ENCODE measurements at places on chromosomes 11 and 22.

GRCh38 chr11:6203327-6203726 lies 2.0 kb upstream of the C11orf42 start:
- no peak for ATAC-seq

DNA sequence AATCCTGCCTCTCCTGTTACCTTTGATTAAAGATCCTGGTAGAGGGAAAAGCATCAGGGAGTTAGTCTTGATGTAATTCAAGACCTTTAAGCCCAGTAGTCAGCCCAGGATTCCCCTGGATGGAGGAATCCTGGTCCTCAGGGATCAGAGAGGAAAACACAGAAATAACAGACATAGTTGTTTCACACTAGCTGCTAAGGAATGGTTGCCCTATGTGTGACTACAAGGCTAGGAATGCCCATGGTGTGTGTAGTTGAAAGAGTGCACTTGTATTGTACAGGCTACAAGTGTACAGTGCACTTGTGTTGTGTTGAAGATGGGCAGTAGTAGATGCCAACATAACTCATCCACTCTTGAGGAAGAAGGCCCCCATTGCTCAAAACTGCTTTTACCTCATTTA lies 226.8 kb downstream of the AASDHPPT start:
- no peak for ATAC-seq

DNA sequence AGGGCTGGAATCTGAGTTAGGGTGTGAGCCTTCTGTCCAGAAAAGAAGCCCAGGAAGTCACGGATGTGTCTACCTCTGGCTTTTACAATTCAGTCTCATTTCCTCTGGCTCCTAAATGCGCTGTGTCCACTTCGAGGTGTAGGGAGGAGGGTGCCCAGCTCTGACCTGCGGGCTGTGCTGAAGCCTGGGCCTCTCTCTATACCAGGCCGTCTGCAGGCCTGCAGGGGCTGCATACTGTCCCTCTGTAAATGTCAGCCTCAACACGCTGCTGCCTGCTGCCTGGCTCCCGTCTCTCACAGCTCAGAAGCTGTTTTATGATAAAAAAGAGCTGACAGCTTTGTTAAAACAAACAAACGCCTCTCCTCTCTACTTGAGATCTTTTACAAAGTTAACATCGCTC lies 14.5 kb downstream of the ARVCF start:
- no peak for ATAC-seq

- ATAC-seq, result no peak
Measured at GRCh38 chr22:45096256-45096907, 67.3 kb upstream of the NUP50 start.

DNA sequence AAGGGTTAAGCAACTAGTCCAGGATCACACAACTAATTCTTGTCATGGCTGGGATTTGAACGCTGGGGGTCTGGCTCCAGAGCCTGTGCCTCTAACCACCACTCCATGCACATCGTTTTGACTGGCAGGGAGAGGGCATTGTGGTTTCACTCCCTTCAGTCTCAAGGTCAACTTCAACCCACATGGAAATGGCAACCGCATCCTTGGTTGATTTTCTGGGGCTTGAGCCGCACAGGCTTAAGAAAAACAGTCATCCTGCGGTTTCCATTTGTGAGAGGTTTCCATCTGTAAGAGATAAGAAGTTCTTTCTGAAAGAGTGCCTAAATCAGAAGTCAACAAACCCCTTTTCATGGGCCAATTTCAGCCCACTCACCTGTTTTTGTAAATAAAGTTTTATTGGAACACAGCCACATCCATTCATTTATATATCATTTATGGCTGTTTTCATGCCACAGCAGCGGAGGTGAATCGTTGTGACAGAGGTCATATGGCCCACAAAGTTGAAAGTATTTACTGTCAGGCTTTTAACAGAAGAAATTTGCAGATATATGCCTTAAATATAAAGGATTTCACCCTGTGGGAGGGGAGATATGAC lies 65.7 kb downstream of the SGSM1 start:
- no peak for ATAC-seq

- ATAC-seq, result no peak
Measured at GRCh38 chr11:113881856-113882255, 6.5 kb upstream of the USP28 start.

- no peak for ATAC-seq
Measured at GRCh38 chr22:42978453-42979103, 36.4 kb downstream of the PACSIN2 start.

DNA sequence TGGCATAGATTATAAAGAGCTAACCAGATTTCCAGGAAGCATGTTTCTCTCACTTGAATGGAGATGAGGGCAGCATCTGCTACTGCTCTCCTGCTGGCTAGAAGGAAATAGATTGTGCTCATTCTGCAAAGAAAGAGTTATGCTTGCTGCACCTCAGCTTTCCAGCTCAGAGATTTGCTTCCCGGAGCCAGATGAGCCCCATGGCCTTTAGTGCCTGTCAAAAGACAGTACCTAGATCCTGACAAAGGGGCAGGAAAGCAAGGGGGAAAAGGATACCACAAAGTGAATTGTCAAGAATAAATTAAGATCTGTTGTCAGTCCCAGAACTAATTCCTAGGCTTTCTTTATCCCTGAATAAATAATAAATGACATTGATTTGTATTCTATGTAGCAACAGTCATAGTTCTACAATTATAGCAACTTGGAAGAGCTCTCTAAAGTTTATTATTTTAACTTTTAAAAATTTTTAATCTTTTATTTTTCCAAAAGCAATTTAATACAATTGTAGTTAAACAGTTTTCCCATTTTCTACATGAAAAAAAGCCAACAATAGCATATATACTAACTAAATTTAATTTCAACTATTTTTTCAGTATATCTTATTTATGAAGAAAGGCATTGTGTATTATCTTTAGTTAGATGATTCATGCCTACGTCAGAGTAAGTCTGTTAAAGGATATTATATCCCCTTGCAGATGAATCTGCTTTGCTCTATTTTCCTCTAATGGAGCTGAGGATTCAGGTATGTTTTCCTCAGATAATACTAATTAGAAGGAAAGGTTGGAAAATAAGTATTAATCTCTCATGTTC lies 306.1 kb upstream of the DDI1 start:
- ATAC-seq, result no peak

DNA sequence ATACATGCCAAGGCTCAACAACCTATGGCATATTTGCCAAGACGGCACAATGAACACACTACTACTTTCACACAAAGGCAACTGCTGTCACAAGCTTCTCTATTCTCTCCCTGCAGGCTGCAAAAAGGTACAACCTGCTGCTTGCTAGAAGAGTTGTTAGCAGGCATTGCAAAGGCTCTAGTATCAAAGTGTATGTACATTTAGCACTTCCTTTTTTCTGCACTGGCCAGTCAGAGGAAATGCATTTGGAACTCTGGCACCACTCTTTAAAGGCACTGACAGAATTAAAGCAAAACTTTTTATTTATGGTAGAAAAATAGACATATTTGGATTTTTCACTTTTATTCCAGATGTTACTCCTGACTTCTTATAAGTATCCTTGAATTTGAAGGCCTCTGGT lies 125.9 kb downstream of the CWF19L2 start:
- no peak for ATAC-seq

DNA sequence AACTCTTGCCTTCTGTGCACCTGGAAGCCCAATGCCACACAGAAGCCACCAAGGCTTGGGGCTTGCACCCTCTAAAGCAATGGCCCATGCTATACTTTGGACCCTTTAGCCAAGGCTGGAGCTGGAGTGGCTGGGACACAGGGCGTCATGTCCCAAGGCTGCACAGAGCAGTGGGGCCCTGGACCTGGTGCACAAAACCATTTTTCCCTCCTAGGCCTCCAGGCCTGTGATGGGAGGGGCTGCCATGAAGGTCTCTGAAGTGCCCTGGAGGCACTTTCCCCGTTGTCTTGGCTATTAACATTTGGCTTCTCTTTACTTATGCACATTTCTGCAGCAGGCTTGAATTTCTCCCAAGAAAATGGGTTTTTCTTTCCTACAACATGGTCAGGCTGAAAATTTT lies 20.6 kb upstream of the TMEM45B start:
- ATAC-seq, result no peak

GRCh38 chr22:42844756-42845155 lies 12.3 kb downstream of the ARFGAP3 start:
- ATAC-seq, result no peak

GRCh38 chr22:37985751-37986281 lies 1.5 kb upstream of the SOX10 start:
- no peak for ATAC-seq

DNA sequence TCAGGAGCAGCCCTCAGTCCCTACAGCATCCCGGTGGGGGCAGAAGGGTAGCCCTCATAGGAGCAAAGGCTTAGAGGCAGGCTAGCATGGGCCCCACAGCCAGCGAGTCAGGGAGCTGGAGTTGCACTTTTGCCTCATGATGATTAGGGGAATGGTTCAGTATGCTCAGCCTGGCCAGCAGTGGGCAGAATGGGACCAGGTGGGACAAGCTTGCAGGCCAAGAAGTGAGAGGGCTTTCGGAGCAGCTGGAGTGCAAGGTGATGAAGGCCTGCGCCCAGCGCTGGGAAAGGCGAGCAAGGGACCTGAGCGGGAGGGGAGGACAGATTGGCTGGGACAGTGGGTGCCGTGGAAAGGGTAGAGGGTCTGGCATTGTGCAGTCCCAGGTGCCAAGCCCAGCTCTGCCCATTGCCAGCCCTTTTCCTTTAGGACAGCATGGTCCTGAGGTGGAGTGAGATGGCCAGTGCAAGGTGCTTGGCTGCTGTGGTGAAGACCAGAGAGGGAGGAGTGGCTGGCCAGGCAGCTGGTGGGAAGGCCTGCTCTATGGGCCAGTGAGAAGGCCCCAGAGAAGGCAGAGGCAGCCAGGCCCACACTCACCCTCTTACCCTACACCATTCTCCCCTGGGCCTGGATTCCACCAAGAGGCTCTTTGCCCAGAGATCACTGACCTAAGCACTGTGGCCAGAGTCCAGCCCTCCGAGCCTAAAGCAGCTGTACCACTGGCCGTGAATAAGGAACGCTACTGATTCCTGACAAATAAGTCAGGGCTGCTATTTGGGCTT lies 47.9 kb upstream of the SUSD2 start:
- no peak for ATAC-seq

- no peak for ATAC-seq
Measured at GRCh38 chr11:74460481-74461154, 6.7 kb downstream of the KCNE3 start.

DNA sequence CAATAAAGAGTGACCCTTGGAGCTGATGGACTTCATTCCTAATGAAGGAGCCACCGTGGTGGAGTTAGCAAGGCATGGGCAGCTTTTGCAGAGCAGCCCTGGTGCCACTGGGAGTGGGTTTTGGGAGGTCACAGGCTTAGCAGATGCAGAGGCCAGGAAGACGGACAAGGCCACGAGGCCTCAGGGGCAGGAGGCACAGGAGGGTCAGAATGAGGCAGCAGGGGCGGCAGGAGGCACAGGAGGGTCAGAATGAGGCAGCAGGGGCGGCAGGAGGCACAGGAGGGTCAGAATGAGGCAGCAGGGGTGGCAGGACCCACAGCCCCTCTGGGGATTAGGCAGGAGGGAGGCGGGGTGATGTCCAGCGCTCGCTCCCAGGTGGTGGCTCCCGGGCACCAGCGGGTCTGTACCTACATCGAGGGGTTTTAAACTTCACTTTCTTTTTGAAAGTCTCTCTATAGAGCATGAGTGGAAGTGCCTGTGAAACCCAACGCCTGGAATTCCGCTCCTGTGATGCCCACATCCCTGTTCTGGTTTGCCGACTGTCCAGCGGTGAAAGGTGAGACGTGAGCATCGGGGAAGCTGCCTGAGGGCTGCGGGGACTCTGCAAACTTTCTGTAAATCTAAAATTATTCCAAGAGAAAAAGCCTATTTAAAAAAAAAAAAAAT lies 521.6 kb downstream of the BRD1 start:
- no peak for ATAC-seq

- no peak for ATAC-seq
Measured at GRCh38 chr11:10646681-10647355, 46.7 kb downstream of the IRAG1 start.

- no peak for ATAC-seq
Measured at GRCh38 chr11:21470521-21470920, 722.4 kb upstream of the ANO5 start.

- no peak for ATAC-seq
Measured at GRCh38 chr11:87224486-87224885, 186.8 kb downstream of the TMEM135 start.

- ATAC-seq, result no peak
Measured at GRCh38 chr11:115751243-115752015, 247.2 kb upstream of the CADM1 start.

- ATAC-seq, result no peak
Measured at GRCh38 chr11:114192841-114193389, 103.3 kb upstream of the NNMT start.

DNA sequence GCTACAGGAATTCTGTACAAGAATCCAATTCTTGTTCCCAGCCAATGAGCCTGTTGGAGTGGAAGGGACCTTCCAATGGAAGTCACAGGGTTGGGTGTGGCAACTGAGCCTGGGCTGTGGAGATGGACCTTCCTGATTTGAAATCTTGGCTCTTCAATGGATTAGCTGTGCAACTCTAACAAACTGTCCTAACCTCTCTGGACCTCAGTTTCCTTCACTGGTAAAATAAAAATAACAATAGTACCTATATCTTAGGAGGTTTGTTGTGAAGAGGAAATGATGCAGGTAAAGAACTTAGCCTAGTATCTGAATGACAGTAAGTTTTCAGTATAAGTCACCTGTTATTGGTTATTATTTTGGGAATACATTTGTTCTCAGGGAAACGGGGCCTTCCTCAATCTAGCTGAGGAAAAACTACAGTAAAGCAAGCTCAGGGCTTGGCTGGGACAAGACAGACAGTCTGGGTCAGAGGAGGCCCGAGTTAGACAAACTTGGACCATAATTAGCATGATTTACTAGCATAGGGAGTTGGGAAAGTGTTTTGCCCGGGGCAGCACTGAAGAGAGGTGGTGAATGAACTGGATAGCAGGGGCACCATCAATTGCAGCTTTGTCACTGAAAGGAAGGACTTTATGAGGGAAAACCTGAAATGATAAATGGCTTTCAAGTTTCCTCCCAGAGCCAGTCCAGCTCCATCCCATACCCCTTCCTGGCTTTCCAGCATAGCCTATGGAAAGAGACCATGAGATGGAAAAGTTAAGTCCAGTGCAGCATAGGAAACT lies 13.7 kb downstream of the ELF5 start:
- ATAC-seq, result no peak

DNA sequence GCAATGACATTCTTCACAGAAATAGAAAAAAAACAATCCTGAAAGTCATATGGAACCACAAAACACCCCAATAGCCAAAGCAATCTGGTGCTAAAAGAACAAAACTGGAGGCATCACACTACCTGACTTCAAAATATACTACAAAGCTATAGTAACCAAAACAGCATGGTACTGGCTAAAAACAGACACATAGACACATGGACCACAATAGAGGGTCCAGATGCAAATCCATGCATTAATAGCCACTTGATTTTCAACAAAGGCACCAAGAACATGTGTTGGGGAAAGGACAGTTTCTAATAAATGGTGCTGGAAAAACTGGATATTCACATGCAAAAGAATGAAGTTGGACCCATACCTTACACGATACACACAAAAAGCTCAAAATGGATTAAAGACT lies 27.9 kb upstream of the SMIM38 start:
- no peak for ATAC-seq

- ATAC-seq, result no peak
Measured at GRCh38 chr11:84497981-84498411, 1129.1 kb downstream of the DLG2 start.

- ATAC-seq, result no peak
Measured at GRCh38 chr11:86675017-86675416, 2.6 kb upstream of the ME3 start.

Measured in stimulated activated memory B cell treated with anti-CD40 and anti-IgM and Interleukin-4, amounts not matched to agents 10 μg/mL and 1 μg/mL and 100 μg/mL, for 72 hours (primary cell).